Activated T-cell treated with anti-CD3 and anti-CD28 coated beads, Interleukin-2, amount 50 U/mL, for 24 hours (primary cell): ENCODE measurements at places on chromosomes 2 and 18.

DNA sequence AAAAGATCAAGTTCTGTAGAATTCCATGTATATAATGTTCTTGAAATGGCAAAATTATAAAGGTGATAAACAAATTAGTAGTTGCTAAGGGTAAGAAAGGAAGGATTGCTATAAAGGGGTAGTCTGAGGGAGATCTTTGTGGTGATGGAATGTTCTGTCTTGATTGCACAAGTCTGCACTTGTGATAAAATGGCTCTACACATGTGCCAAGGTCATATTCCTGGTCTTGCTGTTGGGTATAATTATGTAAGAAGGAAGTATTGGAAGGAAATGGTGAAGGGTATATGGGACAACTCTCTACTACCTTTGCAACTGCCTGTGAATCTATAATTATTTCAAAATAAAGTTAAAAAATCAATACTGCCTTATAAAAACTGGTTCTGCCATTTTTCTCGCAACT is 15.3 kb downstream of the SGPP2 start:
- DNase-seq = no peak
- no peaks in the 10 kb centered on the region for H3K4me1 ChIP-seq
- H3K4me3 ChIP-seq = no peak overlapping the region

GRCh38 chr2:120828829-120829632 is 93.4 kb downstream of the GLI2 start:
- no peak for DNase-seq
- H3K4me1 ChIP-seq = no peaks in the 10 kb centered on the region
- no peaks in the 10 kb centered on the region for H3K27me3 ChIP-seq
- no peaks in the 10 kb centered on the region for H3K36me3 ChIP-seq
- H3K27ac ChIP-seq = no peak overlapping the region

GRCh38 chr2:208488686-208489564 is 82.3 kb downstream of the PTH2R start:
- H3K36me3 ChIP-seq = no peaks in the 10 kb centered on the region
- no peak for DNase-seq
- H3K27ac ChIP-seq = no peak overlapping the region
- no peaks in the 10 kb centered on the region for H3K27me3 ChIP-seq
- H3K4me3 ChIP-seq = no peak overlapping the region

- H3K4me1 ChIP-seq = peaks cover 2% of the 10 kb centered on the region
- H3K4me3 ChIP-seq = no peak overlapping the region
- H3K27me3 ChIP-seq = no peaks in the 10 kb centered on the region
- no peaks in the 10 kb centered on the region for H3K36me3 ChIP-seq
These were observed 114.5 kb upstream of the STPG4 start for GRCh38 chr2:47269316-47270232.

GRCh38 chr2:63741884-63742579 is 99.7 kb upstream of the UGP2 start:
- no peaks in the 10 kb centered on the region for H3K36me3 ChIP-seq
- DNase-seq = no peak
- H3K4me1 ChIP-seq = peaks cover 8% of the 10 kb centered on the region
- H3K27me3 ChIP-seq = peaks cover 4% of the 10 kb centered on the region
- H3K4me3 ChIP-seq = no peak overlapping the region
- no peak overlapping the region for H3K27ac ChIP-seq

DNA sequence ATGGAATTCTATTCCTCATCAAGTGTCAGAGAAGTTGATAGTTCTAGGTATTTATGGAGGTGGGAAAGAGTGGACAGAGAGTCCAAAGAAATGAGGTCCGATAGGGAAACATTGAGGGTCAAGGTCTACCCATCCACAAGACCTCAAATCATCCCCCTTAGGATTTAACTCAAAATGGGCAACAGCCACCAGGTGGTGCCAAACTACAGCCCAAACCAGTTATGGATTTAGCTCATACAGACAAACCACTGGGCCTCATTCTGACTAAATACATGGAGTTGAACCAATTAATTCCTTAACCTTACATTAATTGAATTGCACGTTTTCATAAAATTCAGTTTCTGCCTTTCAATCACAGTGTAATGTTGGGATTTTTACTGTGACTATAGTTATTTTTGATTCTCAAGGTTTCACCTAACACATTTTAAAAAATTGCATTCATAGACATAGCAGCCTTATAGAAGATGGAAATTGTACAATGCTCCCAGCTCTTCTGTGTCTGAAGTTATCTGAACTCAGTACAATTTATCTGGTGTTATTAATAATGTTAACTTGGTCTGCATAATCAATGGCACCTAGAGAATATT is 98.2 kb upstream of the HNMT start:
- H3K27me3 ChIP-seq = peaks cover 4% of the 10 kb centered on the region
- no peaks in the 10 kb centered on the region for H3K4me1 ChIP-seq
- no peak overlapping the region for H3K27ac ChIP-seq
- peak; percentile 55 for DNase-seq

DNA sequence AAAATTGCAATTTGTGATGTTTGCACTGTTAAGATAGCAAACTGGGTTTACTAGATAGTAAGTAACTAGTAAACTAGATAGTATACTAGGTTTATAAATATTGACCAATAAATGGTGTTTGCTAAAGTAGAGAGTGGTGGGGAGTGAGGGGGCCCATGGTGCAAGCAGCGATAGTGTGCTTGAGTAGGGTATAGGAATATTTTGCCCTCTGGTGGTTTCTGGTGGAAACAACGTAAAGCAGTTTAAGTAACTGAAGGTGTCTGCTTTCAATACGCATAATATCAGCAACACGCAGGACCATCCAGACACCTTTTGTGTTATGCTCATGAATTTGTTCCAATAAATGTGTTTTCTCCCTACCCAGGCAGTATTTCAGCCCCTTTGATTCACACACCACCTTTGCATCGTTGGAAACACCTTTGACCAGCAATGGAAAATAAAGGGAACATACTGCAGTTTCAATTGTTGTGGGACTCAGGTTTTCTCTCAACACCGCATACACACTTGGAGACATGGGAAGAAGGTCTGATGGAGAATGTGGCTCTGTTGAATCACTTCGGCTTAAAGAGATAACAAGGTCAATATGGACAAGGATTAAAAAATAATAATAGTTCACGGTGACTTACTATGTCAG is 16.7 kb upstream of the STAT1 start:
- H3K4me3 ChIP-seq = no peak overlapping the region
- no peaks in the 10 kb centered on the region for H3K27me3 ChIP-seq
- no peak for DNase-seq

GRCh38 chr2:3914241-3914640 is 210.9 kb downstream of the DCDC2C start:
- H3K27me3 ChIP-seq = no peaks in the 10 kb centered on the region
- no peak overlapping the region for H3K4me3 ChIP-seq
- no peak overlapping the region for H3K27ac ChIP-seq
- H3K4me1 ChIP-seq = no peaks in the 10 kb centered on the region
- H3K36me3 ChIP-seq = no peaks in the 10 kb centered on the region
- no peak for DNase-seq

DNA sequence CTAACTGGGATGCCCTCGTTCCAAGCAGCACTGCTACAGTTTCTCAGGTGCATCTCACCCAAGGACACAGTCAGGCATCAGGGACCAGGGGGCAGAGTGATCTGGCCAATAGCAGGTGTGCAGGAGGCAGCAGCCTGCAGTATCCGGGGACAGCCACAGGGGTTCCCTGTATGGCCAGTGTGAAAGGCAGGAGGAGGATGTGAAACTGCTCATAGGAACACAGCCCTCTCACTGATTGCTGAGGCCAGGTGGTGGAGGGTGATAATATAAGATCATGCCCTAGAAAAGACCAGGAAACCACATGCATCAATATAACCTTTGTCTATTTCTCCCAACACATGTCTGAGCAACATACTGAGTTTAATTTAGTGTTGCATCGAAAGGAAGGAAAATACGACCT is 112.7 kb upstream of the TACR1 start:
- DNase-seq = no peak
- H3K27me3 ChIP-seq = no peaks in the 10 kb centered on the region
- peaks cover 2% of the 10 kb centered on the region for H3K36me3 ChIP-seq

DNA sequence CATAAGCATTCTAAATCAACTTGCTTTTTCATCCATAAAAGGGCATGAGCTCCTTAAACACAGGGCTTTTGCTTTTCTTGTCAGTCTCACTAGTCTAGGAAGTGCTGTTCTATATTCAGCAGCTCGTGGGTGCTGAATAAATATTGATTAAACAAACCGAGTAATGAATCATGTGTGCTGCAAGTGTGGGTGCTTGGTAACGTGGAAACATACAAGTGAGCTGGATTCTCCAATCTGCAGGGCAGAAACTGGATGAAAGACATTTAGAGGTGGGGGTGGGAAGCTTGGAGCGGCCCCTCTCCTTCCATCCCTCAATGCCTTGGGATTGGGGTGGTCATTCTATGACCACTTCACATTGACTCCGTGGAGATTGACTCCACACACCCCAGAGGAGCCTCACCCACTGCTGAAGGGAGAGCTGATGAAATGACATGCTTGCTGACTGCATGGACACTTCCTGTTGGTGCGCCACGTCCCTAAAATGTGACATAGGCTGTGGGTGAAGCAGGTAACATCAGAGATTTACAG is 114.6 kb downstream of the DOCK10 start:
- peak overlapping the region; percentile 70 for H3K4me3 ChIP-seq
- peaks cover 100% of the 10 kb centered on the region for H3K4me1 ChIP-seq
- no peaks in the 10 kb centered on the region for H3K27me3 ChIP-seq
- H3K27ac ChIP-seq = peak overlapping the region; percentile 100

GRCh38 chr18:47174545-47175116 is 1.5 kb downstream of the IER3IP1 start:
- no peak overlapping the region for H3K4me3 ChIP-seq
- no peak for DNase-seq
- H3K4me1 ChIP-seq = peaks cover 10% of the 10 kb centered on the region
- H3K27ac ChIP-seq = no peak overlapping the region
- H3K36me3 ChIP-seq = peaks cover 9% of the 10 kb centered on the region
- peaks cover 3% of the 10 kb centered on the region for H3K27me3 ChIP-seq

- no peak overlapping the region for H3K27ac ChIP-seq
- H3K36me3 ChIP-seq = no peaks in the 10 kb centered on the region
- peaks cover 30% of the 10 kb centered on the region for H3K27me3 ChIP-seq
- H3K4me1 ChIP-seq = no peaks in the 10 kb centered on the region
- DNase-seq = no peak
These were observed 19.2 kb downstream of the ATOH8 start for GRCh38 chr2:85772841-85773491.

GRCh38 chr2:201432038-201432620 is 19.1 kb downstream of the TRAK2 start:
- no peaks in the 10 kb centered on the region for H3K27me3 ChIP-seq
- peaks cover 56% of the 10 kb centered on the region for H3K4me1 ChIP-seq
- DNase-seq = no peak
- peak overlapping the region; percentile 68 for H3K4me3 ChIP-seq

DNA sequence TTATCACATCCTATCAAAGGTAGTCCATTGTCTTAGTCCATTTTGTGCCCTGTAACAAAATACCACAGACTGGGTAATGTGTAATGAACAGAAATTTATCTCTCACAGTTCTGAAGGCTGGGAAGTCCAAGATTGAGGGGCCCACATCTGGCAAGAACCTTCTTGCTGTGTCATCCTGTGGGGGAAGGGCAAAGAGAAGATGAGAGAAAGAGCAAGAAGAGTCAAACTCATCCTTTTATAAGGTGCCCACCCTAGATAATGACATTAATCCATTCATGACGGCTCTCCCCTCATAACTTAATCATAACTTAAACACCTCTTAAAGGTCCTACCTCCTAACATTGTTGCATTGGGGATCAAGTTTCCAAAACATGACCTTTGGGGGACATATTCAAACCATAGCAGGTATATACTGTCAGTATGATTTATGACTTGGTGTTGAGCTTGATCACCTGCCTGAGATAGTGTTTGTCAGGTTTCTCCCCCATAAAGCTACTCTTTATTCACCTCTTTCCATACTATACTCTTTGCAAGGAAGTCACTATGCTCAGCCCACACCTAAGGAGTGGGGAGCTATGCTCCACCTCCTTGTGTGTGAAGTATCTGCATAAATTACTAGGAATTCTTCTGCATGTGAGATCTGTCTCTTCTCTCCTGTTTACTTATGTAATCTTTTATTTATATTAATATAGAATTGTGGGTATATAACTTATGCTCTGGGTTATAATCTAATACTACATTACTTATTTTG is 5.2 kb upstream of the MAP3K2 start:
- no peaks in the 10 kb centered on the region for H3K36me3 ChIP-seq
- H3K27me3 ChIP-seq = no peaks in the 10 kb centered on the region
- H3K4me3 ChIP-seq = no peak overlapping the region
- no peak for DNase-seq
- H3K4me1 ChIP-seq = peaks cover 52% of the 10 kb centered on the region

DNA sequence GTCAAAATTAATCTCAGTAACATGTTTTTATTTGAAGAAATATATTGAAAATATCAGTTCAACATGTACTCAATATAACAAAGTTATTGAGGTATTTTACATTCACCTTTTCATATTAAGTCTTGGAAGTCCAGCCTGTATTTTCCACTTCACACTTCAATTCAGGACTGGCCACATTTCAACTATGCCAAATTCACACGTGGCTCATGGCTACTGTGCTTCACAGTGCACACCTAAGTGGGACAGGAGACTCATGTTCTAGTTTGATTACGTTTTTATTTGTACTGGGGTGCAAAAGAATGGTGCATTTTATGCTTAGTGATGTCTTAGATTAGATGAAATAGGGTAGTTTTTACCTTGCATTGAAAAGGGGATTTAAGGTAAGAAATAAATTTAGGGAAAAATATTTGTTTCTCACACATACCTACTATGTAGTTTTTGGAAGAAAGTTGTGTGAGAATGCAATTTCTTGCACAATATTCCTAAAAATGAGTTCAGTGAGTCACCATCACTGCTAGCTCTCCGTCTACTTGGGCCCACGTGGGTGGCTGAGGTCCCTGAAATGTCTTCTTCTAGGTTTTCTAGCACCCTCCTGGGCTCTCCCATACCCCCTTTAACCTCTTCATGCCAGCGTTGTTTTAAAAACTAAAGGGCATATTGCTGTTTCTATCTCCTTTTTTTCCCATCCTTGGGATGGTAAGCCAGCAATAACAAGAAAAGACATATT is 87.0 kb downstream of the ST6GAL2 start:
- no peaks in the 10 kb centered on the region for H3K4me1 ChIP-seq
- H3K27me3 ChIP-seq = no peaks in the 10 kb centered on the region
- no peak for DNase-seq
- H3K27ac ChIP-seq = no peak overlapping the region

DNA sequence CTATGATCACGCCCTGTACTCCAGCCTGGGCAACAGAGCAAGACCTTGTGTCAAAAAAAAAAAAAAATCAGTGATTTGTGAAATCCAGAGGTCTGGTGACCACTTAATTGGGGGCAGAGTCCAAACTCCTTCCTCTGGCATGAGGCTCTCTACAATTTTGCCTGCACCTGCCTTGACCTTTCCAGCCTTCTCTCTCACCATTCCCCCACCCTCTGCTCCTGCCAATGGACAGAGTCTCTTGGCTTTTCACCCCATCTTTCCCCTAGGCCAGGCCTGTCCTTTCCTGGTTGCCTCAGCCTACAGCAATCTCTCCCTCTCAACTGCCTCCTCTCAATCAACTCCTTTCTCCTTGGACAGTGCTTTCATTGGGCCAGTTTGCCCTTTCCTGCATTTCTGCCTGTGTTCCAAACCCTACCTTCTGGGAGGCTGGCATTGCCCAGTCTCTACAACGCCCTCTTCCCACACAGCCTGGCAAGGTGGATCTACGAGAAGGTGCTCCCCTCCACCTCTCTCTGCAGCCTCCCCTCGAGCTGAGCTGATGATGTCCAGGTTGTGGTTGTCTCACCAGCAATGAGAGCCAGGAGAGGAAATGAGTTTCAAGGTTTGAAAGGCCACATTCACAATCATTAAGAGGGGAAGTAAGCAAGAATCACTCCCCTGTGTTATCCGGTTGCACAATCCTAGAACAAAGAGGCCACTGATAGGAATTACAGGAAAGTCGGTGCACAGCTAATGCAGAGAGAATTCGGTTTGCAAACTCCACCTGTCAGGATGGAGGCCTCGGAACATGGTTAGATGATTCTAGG is 39.5 kb upstream of the NPAS2 start:
- no peak overlapping the region for H3K27ac ChIP-seq
- H3K4me1 ChIP-seq = no peaks in the 10 kb centered on the region
- H3K27me3 ChIP-seq = no peaks in the 10 kb centered on the region
- DNase-seq = no peak
- no peaks in the 10 kb centered on the region for H3K36me3 ChIP-seq
- H3K4me3 ChIP-seq = no peak overlapping the region
